ENCODE measurements at places on chromosomes 3 and 15.

GRCh38 chr3:12194209-12194608 lies 35.5 kb upstream of the TIMP4 start:
- DNase-seq = peak; percentile 68

- no peak for DNase-seq
Observed at GRCh38 chr3:12392101-12392878, 92.0 kb upstream of the TSEN2 start.

- DNase-seq = no peak
Observed at GRCh38 chr15:57772223-57772957, 65.9 kb downstream of the POLR2M start.

DNA sequence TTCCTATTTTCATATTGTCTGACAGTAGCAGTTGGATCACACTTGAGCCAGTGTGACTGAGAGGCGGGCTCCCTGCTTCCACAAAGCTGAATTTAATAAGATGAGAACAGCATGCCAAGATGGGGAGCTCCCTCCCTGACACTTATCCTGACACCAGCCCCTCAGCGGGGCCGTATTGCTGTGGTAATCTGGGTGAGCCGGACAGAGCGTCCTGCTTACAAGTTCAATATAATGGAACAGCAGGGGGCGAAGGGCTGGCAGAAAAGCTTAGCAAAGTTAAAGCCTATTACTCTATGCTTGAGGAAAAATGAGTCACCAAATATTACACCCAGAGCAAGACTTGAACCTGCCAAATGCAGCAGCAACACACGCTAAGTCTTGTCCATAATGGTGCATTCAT lies 163.8 kb upstream of the CMC1 start:
- DNase-seq = no peak

DNA sequence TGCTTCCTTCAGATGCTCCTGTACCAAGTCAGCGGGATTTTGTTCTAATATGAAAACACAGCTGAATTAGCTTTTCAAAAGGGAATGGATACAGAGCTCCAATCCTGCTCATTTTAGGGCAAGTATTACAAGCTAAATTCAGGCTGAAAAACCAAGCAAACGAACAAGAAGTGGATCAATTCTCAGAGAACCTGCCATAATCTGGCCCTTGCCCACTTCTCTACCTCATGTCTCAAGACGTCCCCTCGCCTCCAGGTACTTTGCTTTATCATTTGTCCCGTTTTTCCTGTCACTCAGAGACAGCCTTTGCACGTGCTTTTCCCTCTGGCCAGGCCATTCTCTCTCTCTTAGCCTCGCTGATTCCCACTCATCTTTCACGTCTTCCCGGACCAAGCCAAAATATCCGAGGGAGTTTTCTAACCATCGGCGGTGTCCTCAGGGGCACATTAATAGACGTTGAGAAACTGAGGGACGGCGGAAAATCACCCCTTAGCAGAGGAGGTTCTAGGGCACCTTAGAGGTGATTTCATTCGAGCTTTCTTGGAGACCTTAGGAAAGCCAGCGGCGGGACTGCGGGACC lies 654 bp downstream of the SUSD5 start:
- DNase-seq = no peak

- DNase-seq = no peak
Observed at GRCh38 chr3:178512647-178513046, 23.6 kb upstream of the KCNMB2 start.

GRCh38 chr15:78937132-78937739 lies 7.6 kb downstream of the CTSH start:
- DNase-seq = no peak
